PC-9 (cell line): ENCODE measurements at places on chromosomes 2 and 18. TPM values are rescaled to one million over a fixed set of nuclear protein-coding genes. Genes with fewer than 3 reads are reported as not detected.

Gene SOS1
- 19.2 and 34.7 TPM in 2 replicates for total RNA-seq

Gene ASAP2
- total RNA-seq, result 60.3 and 66.8 TPM in 2 replicates

Gene TLX2
- 3.1 and 3.8 TPM in 2 replicates for total RNA-seq

Gene CTDP1
- 16.0 and 18.6 TPM in 2 replicates for total RNA-seq

Gene PRKAG3
- total RNA-seq, result not detected in 2 replicates

Gene RGPD3
- total RNA-seq, result 0.09 TPM in 1 of 2 replicates, not detected in the other

Gene C2orf80
- not detected in 2 replicates for total RNA-seq

Gene MBOAT2
- total RNA-seq, result 45.3 and 57.7 TPM in 2 replicates

Gene RAB31
- 48.6 and 51.0 TPM in 2 replicates for total RNA-seq

- no peak for DNase-seq
Observed at GRCh38 chr2:16205631-16206030, 265.3 kb downstream of the MYCN start.

DNA sequence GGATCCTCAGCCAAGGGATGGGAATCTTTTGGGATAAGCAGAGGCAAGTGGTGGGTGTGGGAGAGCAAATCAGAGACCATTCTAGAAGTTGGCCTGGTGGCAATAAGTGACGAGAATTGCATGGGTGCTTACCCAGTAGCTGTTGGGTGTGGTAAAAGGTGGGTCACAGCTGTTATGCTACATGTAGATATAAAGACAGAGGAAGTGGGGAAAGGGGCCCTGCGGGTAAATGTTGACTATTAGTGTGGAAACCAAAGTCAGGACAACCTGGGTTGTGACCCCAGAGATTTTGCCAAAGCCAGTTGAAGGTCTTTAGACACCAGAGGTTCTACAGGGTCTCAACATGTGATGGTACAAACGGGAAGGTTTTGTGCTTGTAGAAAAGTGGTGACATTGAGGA, 443.6 kb upstream of the HNRNPA3 start:
- no peak for DNase-seq

DNA sequence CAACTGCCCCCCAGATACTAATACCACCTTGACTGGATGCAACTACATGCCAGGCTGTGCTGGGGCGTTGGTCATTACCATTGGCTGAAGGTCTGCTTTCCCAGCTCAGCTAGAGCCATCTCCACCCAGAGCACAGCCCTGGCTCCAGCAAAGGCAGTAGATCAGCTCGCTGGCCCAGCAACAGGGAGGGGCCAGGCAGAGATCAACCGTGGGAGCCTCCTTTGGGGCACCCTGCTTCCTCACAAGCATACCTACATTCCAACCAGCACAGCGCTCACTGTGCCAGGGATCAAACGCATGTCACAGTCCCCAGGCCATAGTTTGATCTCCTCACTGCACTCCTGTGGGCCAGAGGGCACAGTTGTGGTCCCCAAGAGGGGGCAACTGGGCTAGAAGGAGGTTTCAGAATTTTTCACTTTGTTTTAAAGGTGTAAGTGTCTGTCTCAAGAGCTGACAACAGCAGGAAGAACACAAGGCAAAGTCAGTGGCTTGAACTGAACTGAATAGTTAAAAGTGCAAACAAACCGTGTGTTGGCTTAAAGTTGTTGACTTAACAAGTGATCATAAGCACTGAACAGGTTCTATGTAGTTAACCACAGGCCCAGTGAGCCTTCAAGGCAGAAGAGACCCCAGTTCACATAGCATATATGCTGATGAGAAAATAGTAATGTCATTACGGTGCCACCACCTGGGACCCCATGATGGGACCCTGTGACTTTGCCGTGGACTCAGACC, 70.1 kb upstream of the BZW1 start:
- DNase-seq, result peak; percentile 87

DNA sequence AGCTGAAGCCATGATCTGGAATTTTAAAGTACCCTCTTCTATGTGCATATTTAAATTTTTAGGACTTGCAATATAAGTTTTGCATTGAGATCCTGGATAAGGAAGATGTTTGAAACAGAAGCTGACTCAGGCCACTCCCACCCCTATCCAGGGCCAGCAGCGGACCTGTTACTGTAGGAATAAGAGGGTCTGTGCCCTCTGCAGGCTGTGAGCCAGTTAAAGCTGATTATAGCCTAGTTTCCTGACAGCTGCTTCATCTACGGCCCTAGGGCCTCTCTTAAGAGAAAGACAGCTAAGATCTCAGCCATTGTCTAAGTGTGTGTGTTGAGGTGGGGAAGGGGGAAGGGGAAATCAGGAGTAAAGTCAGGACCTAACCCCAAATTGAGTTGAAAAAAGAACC, 234.0 kb downstream of the HAUS1 start:
- no peak for DNase-seq

DNA sequence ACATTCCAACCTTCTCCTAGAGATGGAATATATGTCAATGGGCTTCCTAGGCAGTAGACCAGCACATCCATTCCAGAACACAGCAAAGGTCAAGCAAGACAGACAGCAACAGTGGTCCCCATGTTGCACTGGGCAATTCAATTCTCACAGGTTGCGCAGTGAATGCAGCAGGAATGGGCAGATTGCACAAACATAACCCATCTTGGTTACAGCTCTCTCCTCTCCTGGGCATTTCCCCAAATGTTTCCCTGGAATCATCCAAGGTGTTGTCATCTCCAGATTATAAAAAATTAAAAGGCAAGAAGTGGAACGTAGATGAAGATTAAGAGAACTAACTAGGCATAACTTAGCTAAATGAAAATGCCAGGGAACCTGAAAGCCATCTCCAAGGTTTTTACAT, 265.8 kb upstream of the SLC14A2 start:
- no peak for DNase-seq

- no peak for DNase-seq
Observed at GRCh38 chr2:147482111-147482895, 362.5 kb upstream of the ACVR2A start.

DNA sequence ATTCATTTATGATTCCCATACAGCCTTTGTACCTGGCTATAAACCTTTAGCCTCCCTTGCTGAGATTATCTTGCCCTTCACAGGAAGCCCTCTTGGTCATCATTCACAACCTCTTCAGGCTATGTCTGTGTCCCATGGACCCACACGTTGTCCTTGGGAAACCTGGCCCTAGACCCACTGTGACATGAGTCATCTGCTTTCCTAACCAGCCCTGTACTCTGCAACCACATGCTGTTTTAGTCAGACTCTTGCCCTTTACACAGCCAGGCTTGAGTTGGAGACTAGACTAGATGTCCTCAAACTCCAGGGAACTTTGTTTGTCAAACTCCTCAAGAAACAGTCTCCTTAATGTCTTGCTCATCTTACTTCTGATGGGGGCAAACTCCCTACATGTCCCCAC, 229.3 kb upstream of the ZSWIM2 start:
- no peak for DNase-seq

DNA sequence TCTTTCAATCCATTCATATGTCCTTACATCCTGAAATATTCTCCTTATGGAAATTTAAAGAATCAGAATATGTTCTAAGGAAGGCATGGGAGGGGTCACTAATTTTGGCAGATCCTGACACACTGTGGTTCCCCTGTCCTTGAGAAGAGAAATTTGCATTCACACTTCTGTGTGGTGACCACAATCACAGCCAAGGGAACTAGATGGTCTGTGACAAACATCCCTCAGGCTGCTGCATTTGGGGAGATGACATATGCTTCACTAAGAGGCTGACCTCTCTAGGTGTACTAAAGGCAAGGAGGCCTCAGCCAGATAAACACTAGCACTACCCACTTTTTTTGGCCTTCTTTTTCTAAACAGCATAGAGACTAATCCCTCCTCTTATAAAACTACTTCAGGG, 129.6 kb downstream of the MREG start:
- DNase-seq, result no peak

DNA sequence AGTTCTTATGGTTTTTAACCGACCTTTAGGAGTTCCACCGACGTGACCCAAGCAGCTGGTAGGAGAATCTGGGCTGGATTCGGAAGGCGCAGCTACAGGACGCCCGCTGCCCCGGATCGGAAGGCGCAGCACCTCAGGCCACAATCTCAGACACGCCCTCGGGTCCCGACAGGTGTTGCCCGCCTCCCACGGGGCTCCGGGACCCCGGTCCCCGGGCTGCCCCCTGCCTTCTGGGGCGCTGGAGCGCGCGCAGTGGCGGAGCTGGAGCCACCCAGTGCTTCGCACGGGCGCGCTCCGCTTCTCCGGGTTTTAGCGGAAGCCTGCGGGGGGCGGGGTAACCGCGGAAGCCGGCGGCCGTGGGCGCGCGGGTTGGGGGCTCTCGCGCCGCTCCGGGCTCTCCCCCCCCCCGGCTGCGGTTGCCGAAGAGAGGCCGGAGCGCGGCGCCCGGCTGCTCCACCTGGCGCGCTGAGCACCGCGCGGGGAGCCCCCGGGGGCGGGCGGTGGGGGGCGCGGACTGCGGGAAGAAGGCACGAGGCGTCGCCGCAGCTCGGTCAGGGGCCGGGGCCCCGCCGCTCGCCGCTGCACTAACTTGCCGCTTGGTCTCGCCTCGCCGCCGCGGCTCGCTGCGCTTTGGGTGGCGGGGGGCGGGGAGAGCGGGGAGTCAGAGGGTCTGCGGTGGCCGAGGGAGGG, 718.8 kb downstream of the DPP10 start:
- DNase-seq, result no peak

GRCh38 chr2:60710707-60711106, 45.4 kb upstream of the PAPOLG start:
- no peak for DNase-seq

GRCh38 chr2:66698091-66698490, 263.2 kb downstream of the MEIS1 start:
- no peak for DNase-seq

GRCh38 chr2:134282629-134283400, 28.9 kb downstream of the MGAT5 start:
- DNase-seq, result no peak

- no peak for DNase-seq
Observed at GRCh38 chr2:11676640-11677039, 6.6 kb upstream of the NTSR2 start.

DNA sequence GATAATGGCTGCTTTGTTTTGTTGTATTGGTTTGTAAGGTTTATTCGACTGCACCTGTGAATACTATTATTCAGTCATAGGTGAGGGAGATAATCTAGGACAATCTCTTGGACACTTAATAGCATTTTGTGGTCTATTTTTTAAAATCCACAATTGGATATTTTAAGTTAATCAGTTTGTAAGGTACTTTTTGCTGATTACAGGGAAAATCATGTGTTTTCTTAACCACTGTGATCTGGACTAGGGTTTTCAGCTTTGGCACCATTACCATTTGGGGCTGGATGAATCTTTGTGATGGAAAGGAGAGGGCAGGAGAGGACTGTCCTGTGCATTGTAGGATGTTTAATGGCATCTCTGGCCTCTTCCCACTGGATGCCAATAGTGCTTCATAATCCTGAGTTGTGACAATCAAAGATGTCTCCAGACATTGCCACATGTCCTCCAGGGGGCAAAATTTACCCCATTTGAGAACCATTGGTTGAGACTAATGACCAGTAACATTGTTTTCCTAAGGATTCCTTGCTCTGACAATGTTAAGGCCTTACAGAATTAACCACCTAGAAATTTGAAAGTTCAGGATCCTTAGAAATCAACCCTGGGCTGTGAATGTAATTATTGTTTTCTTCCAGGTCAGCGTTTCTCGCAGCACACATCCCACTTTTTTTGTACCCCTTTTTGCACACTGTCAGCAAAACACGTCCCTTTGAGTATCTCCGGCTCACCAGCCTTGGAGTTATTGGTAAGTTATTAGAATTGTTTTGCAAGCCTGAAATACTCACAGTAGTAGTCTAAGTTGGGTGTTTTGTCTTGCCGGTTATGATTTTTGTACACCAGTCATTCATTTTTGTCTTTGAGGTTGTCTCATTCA, 15.6 kb downstream of the CNOT9 start:
- DNase-seq, result no peak

DNA sequence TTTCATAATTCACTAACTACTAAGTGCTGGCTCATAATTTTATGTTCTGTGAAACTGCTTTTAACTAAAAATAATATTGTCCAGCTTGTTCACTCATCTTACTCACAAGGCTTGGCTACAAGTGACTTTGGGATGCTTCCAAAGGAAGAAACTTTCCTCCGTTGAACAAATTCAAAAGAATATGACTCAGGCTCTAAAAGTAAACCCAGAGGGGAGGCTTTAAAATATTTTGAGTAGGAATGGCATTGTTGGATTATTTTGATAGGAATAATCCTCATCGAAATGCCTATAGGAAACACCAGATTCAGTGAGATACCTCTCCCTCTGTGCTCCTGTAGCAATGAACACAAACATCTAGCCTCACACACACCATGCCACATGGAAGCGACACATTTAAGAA, 25.2 kb upstream of the TLK1 start:
- DNase-seq, result no peak

GRCh38 chr18:22210311-22210754, 40.9 kb downstream of the GATA6 start:
- no peak for DNase-seq

DNA sequence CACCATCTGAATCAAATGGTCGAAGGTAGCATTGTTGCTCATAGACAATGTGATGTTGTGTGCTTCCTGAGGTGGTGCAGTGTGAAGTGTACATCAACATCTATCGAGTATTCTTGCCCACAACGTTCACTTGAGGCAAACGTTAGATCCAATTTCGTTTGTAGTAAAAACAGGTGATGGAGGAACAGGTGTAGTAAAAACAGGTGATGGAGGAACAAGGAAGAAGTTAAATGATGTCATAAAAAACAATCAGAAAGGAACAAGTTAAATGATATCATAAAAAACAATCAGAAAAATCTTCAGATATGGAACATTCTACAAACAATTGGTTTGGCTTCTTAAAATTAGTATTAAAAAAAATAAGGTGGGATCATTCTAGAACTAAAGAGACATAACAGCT, 11.3 kb downstream of the WDR7 start:
- no peak for DNase-seq

DNA sequence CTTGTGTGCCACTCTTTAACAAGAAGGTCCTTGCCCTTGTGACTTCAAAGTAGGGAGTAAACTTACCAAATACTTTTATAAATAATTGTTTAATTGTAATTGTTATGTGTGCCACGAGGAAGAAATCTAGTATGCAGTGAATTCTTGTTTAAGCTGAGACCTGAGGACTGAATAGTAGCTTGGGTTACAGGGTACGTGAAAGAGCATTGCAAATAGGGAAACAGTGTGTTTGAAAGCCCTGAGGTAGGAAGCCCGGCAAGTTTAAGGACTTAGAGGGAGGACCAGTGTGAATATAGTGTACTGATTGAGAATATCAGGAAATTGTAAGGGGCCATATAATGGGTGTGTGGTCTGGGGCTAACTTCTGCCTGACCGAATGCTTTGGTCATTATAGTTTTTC, 26.2 kb downstream of the PHLPP1 start:
- DNase-seq, result no peak

GRCh38 chr2:224611938-224612337, 26.8 kb upstream of the CUL3 start:
- DNase-seq, result no peak

- DNase-seq, result no peak
Observed at GRCh38 chr18:35688757-35689156, 107.2 kb downstream of the GALNT1 start.
